ENCODE measurements at places on chromosomes 3 and 15.
A peak's percentile ranks its signal among the peaks of the same experiment; 100 is the strongest.

GRCh38 chr15:70521576-70522322 is 241.6 kb downstream of the UACA start:
- no peak for DNase-seq

DNA sequence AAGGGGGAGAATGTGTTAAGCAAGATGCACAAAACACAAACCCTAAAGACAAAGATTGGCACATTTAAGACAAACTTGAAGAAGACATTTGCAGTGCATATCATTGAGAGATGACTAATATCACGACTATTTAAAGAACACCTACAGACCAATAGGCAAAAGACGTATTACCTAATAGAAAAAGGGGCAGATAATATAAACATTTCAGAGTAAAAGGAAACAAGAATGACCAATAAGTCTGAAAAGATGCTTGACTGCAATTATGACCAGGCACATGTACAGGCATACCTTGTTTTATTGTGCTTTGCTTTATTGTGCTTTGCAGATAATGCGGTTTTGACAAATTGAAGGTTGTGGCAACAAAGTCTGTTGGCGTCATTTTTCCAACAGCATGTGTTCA is 4.9 kb downstream of the HACD3 start:
- DNase-seq: no peak

DNA sequence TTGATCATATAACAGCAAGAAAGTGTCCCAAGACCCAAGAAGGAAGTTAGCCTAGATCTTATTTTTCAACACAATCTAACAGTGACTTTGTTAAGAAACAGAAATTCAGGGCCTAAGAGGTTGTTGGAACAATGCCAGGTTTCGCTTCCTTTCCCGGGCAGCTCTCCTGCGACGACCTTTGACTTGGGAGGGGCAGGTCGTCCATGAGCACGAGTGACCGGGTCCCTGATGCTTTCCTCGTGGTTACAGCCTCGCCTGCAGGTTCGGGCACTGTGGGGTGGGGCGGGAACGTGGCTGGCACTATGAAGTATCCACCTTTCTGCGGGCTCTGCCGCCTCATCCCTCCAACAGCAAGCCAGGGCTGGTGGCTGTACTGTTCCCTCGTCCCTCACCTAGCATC is 90.1 kb upstream of the RGMA start:
- DNase-seq: no peak

DNA sequence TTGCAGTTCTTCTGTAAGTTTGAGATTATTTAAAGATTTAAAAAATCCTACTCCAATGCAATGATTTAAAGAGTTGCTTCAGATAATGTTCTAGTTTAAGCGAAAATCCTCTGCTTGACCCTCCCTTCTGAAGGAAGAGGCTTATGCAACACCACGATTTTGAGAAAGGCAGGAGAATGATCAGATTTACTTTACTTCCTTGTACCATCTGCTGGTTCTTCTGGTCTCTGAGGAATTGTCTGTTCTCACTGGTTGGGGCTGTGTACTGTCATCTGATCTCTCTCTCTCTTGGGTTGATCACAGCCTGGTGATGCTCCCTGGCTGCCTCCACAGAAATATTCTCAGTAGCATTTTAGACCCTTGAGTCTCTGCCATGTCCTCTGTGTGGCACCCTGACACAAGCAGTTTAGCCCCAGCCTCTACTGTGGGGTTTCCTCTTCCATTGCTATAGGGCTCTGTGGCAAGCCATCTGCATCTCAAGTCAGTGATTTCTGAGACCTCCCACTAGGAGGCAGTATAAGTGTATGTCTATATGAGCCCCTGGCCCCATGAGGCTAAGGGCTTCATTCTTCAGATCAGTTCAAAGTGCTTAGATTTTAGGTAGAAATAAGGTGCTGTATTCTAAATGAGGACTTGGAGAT is 50.8 kb upstream of the PLAAT1 start:
- DNase-seq: peak; percentile 23

GRCh38 chr3:174358252-174358651 is 500.9 kb upstream of the NAALADL2 start:
- DNase-seq: no peak

- DNase-seq: no peak
Measured at GRCh38 chr3:186456731-186457191, 87.4 kb downstream of the CRYGS start.

GRCh38 chr15:67480741-67481140 is 40.2 kb upstream of the C15orf61 start:
- no peak for DNase-seq

DNA sequence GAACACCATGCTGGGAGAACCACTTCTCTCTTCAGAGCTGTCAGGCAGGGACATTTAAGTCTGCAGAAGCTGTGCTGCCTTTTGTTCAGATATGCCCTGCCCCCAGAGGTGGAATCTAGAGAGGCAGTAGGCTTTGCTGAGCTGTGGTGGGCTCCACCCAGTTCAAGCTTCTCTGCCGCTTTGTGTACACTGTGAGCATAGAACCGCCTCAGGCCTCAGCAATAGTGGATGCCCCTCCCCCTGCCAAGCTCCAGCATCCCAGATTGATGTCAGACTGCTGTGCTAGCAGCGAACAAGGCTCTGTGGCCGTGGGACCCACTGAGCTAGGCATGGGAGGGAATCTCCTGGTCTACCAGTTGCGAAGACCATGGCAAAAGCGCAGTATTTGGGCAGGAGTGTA is 121.6 kb downstream of the NFKBIZ start:
- DNase-seq: no peak

GRCh38 chr3:154025007-154025406 is 96.2 kb upstream of the ARHGEF26 start:
- no peak for DNase-seq

DNA sequence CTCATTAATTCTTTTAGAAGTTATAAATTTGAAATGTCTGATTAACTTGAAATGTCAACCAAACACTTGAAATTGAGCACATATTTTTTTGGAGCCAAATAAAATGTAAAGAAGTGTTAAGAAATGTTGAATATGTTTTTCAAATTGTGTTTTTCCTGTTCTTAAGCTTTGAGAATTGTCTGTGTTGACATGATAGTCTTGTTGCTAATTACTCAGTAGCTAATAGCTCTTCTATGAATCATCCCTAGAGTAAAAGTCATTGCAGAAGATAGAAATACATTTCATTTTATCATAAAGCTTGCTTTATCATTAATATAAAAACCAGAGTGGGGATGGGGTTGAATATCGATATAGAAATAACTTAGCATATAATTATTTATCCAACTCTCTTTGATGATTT is 41.9 kb upstream of the ABHD10 start:
- DNase-seq: no peak

DNA sequence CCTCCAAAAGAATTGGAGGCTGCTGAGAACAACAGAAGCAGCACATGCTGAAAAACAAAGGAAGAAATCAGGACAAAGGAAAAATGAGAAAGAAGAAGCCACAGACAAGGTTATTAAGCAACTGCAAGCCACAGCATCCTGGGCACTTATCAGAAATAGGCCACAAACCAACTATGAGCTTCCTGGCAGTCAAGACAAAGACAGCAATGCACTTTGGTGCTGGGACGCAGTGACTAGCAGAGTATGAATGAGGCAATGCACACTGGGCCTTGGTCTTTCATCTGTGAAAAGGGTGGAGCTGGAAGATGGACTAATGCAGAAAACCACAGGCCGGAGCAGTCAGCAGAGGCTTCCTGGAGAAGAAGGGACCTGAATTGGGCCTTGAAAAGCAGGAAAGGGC is 56.0 kb upstream of the LINGO1 start:
- DNase-seq: no peak

Data from HepG2 (cell line).